ENCODE measurements at places on chromosomes 3 and 15.

GRCh38 chr3:128269006-128269775 is 115.9 kb downstream of the EEFSEC start:
- no peak for DNase-seq

DNA sequence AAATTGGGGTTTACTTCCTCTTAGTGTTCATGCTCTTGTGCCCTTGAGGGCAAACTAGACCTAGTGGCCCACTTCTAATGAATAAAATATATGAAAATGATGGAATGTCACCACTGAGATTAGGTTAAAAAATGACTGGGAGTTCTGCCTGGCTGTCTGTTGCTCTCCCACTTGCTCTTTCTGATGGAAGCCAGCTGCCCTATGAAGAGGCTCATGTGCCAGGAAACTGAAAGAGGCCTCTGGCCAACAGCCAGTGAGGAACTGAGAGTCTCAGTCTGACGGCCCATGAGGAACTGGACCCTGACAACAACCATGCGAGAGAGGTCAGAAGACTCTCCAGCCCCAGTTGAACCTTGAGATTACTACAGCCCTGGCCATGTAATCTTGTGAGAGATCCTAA is 107.1 kb upstream of the FHIT start:
- DNase-seq: no peak

GRCh38 chr3:153289334-153289808 is 127.3 kb downstream of the RAP2B start:
- DNase-seq: no peak

- no peak for DNase-seq
Observed at GRCh38 chr15:81281766-81282605, 42.0 kb downstream of the STARD5 start.

DNA sequence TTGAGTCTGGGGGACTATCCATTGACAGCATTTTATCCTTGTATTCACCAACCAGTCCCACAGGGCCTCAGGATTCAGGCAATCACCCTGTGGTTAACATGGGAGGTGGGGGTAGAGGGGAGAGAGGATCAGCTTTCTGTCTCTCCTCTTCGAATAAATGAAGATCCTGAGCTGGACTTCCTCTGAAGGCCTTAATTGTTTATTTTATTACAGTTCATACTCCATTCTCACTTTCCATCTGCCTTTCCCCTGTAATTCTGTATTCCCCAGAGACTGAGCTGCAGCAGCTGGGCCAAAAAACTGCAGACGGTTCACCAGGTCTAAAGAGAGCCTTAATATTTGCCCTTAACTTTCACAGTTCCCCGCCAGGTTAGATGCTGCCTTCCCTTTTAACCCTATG is 11.9 kb downstream of the TAGLN3 start:
- peak; percentile 16 for DNase-seq

Data from NCI-H526 (cell line).